ENCODE measurements at places on chromosomes 2 and 18. TPM values are rescaled to one million over a fixed set of nuclear protein-coding genes. Genes with fewer than 3 reads are reported as not detected.

- DNase-seq: no peak
- peak overlapping the region; percentile 21 for H3K27ac ChIP-seq
- H3K27me3 ChIP-seq: no peaks in the 10 kb centered on the region
- H3K4me1 ChIP-seq: peaks cover 40% of the 10 kb centered on the region
These were observed 35.0 kb downstream of the CERS6 start for GRCh38 chr2:168490946-168491605.

DNA sequence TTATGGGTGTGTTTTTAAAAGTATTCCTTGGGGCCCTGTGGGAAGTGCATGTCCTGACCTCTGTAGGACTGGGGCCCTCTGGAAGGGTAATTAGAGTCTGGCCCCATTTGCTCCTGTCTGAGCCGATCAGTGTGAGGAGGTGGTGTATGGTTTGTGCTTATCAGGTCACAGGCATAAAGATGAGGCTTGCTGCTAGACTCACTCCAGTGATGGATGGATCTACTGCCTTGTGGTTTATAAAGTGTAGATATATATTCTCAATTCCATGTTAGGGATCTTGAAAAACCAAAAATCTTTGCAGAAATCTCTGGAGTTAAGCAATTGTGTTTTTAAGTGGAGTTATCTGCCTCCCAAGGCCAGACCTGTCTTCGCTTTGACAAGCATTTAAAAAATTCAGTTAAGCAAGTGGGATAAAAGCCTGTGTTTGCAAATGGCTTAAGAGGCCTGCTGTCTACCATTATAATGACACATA lies 182.4 kb downstream of the PTPRM start:
- H3K4me3 ChIP-seq: no peak overlapping the region
- no peaks in the 10 kb centered on the region for H3K27me3 ChIP-seq
- no peak for DNase-seq
- H3K27ac ChIP-seq: no peak overlapping the region
- peaks cover 23% of the 10 kb centered on the region for H3K4me1 ChIP-seq
- no peaks in the 10 kb centered on the region for H3K36me3 ChIP-seq

DNA sequence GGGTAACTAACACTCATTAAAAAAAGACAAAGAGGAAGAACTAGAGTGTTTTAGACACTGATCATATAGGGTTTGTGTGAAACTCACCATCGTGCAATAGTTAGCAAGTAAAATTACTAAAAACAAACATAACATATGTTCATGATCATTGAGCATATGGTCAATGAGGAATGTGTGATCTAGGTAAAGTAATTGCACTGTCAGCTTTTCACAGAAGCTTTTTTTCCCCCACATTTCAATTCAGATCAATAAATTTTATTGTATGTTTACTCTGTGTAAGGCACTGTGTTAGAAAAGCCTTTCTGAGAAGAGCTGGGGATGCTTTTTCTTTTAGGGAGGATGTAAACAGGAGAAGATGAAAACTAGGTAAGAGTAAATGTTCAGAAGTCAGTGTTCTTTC lies 348.2 kb downstream of the LRP1B start:
- no peak overlapping the region for H3K4me3 ChIP-seq
- H3K4me1 ChIP-seq: no peaks in the 10 kb centered on the region
- H3K27me3 ChIP-seq: no peaks in the 10 kb centered on the region
- H3K36me3 ChIP-seq: no peaks in the 10 kb centered on the region
- DNase-seq: no peak

GRCh38 chr2:100281521-100282438 lies 40.5 kb downstream of the LONRF2 start:
- peaks cover 39% of the 10 kb centered on the region for H3K4me1 ChIP-seq
- H3K36me3 ChIP-seq: no peaks in the 10 kb centered on the region
- no peaks in the 10 kb centered on the region for H3K27me3 ChIP-seq
- DNase-seq: peak; percentile 44
- H3K4me3 ChIP-seq: no peak overlapping the region
- H3K27ac ChIP-seq: no peak overlapping the region

DNA sequence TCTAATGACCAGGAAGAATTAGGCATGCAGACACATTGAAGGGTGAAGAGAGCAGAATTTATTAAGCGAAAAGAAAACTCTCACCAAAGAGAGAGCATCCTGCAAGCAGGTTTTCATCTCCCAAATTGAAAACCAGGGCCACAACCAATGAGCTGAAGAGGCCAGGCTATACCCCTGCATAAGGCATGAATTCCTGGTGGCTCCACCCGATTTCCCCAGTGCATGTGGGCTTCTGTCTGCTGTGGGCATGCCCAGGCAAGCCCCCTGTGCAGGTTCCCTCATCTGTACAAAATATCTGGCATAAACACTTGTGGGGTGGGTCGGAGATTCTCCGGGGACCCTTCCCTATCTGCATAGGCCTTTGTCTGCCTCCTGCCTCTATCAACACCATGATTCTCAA lies 621.6 kb upstream of the LRRTM1 start:
- peaks cover 13% of the 10 kb centered on the region for H3K36me3 ChIP-seq
- H3K4me3 ChIP-seq: no peak overlapping the region
- no peaks in the 10 kb centered on the region for H3K4me1 ChIP-seq
- no peak overlapping the region for H3K27ac ChIP-seq
- DNase-seq: no peak
- no peaks in the 10 kb centered on the region for H3K27me3 ChIP-seq

DNA sequence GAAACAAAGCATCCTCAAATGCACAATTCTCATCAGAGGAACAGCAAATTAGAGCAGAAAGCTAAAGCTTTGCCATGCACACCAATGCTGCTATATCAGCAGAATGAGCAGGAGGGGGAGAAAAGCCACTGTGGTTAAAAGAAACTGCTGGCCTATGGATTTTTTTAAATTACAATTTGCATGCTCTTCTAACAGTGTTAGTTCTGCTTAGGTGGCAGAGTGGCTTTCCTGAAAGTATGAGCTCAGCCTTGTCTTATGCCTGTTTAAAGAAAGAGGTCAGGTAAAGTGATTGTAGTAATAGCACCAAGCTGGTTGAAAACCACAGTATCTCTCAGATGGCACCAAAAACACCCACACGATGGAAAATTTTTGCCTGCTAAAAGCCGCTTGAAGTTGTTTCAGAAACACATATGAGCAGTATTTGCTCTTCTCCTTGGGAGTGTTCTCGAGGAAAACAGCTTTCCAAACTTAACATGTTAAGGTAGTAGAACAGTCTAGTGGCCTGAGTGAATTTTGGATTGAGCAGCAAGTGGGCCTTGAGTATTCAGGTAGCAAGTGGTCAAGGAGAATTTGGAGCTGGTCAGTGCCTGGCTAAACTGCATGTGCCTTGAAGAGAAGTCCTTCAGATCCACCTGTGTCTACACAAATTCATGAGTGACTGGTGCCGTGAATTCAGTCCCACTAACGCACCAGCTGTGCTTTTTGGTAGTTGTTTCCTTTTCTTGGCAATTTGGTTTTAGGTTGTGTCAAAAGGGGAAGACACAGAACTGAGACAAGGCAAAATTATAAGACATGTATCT lies 19.6 kb upstream of the NDUFV2 start:
- no peak overlapping the region for H3K27ac ChIP-seq
- no peaks in the 10 kb centered on the region for H3K27me3 ChIP-seq
- no peaks in the 10 kb centered on the region for H3K36me3 ChIP-seq
- H3K4me1 ChIP-seq: no peaks in the 10 kb centered on the region
- no peak overlapping the region for H3K4me3 ChIP-seq
- no peak for DNase-seq

DNA sequence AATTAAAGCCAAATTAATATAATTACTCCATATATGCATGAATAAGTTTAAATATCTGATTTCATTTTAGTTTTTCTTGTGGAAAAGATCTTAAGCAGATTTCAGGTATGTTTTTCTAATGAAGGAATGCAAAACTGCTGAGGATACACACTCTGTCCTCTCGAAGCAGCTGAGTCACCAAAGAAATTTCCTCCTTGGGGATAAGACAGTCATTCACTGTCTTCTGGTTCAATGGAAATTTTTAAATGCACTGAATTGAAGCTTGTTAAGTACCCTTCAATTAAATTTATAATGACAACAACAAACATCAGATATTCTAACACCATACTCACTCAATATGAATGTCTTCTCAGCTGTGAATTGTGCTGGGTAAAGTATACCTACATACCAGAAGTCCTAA lies 101.5 kb upstream of the DNER start:
- H3K27me3 ChIP-seq: no peaks in the 10 kb centered on the region
- no peaks in the 10 kb centered on the region for H3K4me1 ChIP-seq
- no peak overlapping the region for H3K4me3 ChIP-seq

DNA sequence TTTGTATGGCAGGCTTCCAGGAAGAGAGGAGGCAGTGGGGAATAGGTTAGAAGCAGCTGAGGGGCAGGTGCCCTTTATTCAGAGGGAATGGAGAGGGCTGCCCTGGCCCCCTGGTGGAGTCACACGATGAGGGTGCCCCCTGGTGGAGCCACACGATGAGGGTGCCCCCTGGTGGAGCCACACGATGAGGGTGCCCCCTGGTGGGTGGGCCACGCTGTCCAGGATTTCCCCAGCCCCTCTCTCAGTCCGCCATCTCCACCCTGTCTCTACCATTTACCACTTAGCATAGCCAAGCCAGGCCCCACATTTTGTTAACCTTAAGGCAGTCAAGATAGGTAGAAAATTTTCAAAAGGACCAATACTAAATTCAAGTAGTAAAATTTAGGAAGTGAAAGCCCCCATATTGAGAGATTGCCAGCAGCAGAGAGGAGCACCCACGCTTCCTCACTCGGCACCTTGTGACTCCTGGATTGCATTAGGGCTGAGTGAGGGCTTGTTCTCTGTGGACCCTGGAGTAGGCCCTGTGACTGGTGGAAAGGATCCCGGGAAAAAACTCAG lies 10.4 kb upstream of the FAM228A start:
- H3K27ac ChIP-seq: no peak overlapping the region
- H3K4me1 ChIP-seq: no peaks in the 10 kb centered on the region
- peak; percentile 81 for DNase-seq
- no peaks in the 10 kb centered on the region for H3K27me3 ChIP-seq
- H3K36me3 ChIP-seq: no peaks in the 10 kb centered on the region
- no peak overlapping the region for H3K4me3 ChIP-seq

DNA sequence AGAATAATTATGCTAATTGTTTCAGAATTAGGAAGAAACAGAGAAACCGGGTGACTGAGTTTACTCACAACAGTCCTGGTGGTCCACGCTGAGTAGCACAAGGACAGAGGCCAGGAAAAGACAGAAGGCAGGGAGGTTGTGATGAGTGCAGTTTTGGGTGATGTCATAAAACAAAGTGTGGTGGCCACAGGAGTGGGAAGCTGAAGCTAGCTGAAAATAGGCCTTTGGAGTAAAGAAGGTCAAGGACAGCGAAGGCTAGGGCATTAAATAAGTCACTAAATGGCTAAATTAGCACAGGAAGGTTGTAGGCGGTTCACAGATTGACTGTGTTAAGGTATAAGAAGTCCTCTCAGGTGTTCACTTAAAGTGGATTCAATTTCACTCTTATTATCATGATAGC lies 120.9 kb upstream of the TTN start:
- H3K27ac ChIP-seq: no peak overlapping the region
- no peaks in the 10 kb centered on the region for H3K27me3 ChIP-seq
- peaks cover 4% of the 10 kb centered on the region for H3K36me3 ChIP-seq
- DNase-seq: peak; percentile 17
- no peak overlapping the region for H3K4me3 ChIP-seq

SNED1 gene
- 1.1 TPM for total RNA-seq

TRIM43 gene
- 0.23 TPM for total RNA-seq
